ENCODE measurements at places on chromosomes 6 and 20. TPM values are rescaled to one million over a fixed set of nuclear protein-coding genes. Genes with fewer than 3 reads are reported as not detected.

RCAN2 gene
- 3.1 TPM for total RNA-seq

PPP1R16B gene
- total RNA-seq, result 0.15 TPM

GCM1 gene
- not detected for total RNA-seq

DNA sequence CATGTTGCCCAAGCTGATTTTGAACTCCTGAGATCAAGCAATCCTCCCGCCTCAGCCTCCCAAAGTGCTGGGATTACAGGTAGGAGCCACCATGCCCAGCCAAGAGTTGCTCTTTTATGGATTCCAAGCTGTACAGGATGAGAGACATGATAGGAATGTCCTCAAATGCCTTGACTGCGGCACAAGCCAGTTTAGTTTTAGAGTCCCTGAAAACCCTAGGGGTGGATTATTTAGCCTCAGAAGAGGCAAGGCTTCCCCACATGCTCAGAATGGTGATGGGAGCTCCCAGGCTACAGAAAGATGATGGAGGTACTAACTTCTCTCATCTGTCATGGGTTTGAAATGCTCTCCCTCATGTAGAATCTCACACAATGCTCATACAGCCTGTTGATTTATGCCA is 280.5 kb upstream of the PRND start:
- no peak for DNase-seq

- no peak for DNase-seq
Measured at GRCh38 chr6:40348591-40348990, 238.6 kb downstream of the LRFN2 start.

DNA sequence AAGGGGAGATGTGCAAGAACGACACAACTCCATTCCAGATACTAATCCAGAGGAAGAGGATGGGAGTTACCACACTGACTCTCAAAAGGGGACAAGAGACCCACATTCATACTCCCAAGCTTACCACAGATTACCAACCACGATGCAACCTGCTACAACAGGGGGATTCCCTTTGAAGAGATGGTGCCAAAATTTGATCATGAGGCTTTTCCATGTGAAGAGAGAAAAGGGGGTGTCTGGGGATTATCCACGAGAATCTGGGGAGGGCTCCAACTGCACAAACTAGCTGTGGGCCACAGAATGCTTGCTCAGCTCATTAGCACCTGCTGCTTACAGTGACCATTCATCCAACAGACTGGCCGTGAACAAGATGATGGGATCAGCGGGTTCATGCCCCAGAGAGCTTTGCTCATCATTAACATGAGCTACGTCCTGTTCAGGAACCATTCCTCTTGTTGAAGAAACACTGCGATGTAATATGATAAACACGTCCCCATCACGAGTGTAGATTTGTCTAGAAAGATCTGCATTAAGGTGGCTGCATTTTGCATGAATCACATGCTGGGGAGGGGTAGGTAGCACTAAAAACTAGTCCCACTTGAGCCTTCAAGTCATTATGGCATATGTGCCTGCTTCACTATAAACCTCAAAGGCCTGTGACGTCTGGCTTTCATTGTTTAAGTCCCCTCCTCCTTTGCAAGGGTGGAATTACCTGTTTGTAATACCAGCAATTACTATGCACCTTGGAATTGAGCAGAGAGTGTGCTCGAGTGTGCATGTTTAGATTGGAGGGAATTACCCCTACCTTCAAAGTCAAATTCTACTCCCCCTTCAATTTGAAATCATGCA is 4.0 kb downstream of the PLAGL2 start:
- DNase-seq, result peak; percentile 41

- DNase-seq, result no peak
Measured at GRCh38 chr6:77133031-77133430, 330.3 kb downstream of the HTR1B start.

Measured in renal cortical epithelial cell (primary cell).